ENCODE measurements at places on chromosomes 4 and X. TPM values are rescaled to one million over a fixed set of nuclear protein-coding genes. Genes with fewer than 3 reads are reported as not detected.

- no peak for DNase-seq
These were observed 113.1 kb upstream of the INPP4B start for GRCh38 chr4:142959173-142959572.

The RHOXF2 gene
- 179 TPM for polyA plus RNA-seq

The STK26 gene
- polyA plus RNA-seq, result 39.5 TPM

DNA sequence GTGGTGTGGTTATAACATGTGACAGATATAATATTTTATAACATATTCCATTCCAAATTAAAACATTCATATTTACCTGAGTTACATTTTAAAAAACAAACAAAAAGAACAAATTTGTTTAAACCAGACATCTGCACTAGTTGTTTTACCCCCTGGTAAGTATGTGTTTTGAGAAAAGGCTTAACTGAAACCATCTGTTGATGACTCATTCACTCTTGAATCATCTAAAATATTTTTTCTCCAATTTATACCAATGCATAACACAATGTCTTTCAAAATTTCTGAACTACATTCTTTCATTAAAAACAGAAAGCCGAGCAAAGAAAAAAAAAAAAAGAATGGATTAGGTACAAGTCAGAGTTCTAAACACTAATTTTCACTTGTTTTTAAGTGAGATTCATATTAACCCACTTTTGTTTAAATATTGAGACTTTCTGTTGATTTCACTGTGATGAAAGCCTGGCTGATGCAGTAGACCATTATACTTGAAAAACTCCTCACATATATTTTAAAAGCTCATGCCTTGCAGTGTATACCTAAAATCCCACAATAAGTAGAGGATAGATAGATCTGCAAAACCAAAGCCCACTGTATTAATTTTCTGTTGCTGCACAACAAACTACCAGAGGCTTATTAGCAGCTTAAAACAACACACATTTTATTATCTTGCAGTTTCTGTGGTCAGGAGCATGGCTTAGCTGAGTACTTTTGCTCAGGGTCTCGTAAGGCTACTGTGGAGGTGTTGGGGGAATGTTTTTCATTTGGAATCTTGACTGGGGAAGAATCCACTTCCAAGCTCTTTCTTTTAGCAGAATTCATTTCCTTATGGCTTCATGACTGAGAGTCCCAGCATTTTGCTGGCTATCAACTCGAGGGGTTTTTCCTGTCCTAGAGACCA is 221.5 kb downstream of the PCDH18 start:
- no peak for DNase-seq
